Fibroblast of skin of scalp (primary cell): ENCODE measurements at places on chromosomes 7 and 10.

DNA sequence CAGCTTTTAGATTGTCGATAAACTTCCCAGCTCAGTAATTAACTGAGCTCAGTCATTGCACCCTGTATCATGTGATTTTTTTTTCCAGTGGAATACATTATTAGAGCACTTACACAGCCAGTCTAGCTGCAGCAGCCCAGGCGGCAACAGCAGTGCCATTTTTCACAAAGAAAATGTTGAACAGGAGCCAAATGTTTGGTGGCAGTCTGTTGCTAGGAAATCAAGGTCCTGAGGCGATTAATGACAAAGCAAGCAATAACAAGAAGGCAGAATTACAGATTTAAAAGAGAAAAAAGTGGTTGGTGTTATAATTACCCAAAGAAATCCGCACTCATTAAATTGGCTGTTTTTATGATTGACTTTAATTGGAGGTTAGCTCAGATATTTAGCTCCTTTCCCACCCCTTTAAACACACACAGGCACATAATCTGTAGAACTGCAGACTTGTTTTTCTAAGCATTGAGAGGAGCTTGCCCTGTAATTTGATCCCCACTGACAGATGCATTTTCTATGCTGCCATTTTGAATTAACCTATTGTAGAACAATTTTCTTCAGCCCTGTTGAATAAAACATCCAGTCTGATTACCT lies 267.4 kb downstream of the ADK start:
- DNase-seq: peak; percentile 20

DNA sequence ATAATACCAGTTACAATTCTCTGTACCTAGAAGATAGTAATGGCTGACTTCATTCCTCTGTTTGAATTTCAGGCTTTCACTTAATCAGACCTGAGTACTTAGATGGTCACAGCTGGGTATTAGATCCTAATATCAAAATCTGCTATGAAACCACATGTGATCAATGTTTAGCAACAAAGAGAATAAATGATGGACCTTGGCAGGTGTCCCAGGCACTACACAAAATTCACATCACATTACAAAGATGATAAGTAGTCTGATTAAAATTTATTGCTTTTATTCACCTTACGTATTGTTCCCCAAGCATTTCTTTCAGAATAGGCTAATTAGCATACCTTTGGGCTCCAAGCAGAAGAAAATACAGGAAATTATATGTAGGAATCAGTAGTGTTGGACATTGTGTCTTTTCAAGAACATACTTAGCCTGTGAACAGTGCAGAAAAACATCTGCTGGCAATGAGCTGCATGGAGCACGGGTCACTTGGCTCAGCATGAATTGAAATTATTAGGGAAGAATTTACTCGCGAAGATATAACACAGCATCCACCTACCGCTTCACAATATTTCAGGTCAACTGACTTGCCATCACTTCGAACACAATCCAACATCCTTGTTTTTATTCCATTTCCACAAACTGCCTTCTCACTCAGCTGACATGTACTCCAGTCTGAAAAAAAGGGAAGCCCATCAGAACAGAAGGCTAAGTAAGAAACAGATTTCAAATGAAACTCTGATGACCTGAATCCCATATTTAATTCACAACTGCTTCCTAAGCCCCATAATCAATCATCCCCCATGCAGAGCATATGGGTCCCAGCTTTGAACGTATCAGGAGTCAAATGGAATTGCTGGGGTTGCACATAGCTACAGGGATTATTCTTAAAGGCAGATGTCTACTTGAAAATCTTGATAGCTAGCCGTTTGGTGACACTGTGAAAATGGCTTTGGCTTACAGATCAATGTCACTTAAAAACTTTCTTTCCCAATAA lies 421.0 kb downstream of the THSD7A start:
- DNase-seq: no peak

- no peak for DNase-seq
Measured at GRCh38 chr10:133186416-133187090, 26.5 kb downstream of the KNDC1 start.

DNA sequence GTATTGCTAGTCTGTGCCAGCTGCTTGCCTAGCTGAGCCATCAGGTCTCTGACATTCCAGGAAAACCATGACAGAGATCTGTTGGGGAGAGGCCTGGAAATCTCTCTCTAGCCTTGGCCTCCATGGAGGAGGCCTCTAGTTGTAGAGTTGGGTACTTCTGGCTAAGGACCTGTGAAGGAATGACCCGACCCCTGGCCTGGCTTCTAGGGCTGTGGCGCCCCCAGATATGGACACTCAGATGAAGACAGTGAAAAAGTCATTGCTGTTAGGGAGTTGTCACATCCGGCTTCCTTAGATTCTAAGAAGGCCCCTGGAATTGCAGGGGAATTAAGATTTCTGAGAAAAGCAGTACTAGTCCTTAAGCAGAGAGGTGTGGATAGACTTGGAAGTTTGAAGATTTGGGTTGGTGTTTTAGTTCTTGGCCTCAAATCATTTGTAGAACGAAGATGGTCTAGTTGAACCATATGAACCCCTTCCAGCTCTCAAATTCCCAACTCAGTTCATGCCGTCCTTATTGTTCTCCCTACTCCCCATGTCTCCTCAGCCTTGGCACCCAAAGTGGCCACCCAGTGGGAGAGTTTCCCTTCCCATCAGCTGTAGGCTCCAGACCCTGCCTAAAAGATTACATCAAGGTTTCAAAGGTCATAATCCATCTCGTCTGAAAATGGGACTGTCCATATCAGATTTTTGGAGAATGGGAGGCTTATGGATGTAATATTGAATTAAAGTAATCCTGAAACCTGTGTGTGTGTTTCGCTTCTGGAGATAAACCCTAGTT lies 7.0 kb downstream of the HHEX start:
- DNase-seq: no peak

DNA sequence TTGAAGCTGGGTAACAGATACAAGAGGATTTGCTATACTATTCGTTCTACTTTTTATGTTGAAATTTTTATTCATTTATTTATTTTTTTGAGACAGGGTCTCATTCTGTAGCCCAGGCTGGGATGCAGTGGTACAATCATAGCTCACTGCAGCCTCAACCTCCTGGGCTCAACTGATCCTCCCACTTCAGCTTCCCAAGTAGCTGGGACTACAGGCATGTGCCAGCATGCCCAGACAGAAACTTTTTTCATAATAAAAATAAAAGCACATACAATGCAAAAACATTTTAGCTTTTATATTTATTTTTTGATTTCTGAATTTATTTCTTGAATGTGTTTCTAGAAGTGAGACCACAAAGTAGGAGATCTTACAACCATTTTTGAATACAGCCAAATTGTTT lies 71.2 kb downstream of the FANK1 start:
- DNase-seq: no peak

DNA sequence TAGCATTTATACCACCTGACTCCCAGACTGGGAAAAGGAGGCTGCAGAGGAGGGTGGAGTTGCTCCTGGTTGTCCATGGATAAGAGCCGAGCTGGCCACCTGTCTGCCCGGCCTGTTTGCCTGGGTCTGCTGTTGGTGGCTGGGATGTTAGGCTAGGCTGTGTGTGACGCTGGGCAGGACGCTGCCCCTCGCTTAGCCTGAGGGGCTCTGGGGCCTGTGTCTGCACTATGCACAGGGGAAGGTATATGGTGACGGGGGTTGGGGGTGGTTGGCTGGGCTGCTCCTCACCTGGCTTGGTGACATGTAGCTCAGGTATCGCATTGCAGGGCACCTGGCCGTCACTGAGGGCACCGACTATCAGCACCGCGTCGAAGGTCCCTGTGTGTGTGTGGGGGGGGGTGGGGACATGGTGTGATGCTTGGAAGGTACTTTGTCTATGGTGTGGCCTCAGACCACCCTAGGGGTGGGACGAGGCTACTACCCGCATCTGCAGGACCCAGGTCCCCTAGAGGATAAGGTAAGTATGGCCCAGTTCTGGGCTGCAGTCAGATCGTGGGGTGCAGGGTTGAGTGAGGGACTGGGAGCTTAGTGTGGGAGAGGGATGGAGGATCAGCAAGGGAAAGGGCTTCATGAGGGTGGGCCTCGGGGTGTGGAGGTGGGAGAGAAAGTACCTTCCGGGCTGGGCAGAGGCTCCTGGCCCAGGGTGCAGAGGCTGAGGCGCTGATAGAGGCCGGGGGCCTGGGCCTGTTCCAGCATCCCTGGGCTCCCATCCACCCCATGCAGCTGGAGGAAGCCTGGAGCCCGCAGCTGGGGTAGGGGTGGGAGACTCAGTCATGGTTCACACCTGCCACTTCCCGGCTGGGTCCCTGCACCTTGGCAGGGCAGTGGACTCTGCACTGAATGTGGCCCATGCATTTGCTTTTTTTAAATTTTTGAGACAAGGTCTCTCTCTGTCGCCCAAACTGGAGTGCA lies 2.3 kb downstream of the METTL27 start:
- no peak for DNase-seq

DNA sequence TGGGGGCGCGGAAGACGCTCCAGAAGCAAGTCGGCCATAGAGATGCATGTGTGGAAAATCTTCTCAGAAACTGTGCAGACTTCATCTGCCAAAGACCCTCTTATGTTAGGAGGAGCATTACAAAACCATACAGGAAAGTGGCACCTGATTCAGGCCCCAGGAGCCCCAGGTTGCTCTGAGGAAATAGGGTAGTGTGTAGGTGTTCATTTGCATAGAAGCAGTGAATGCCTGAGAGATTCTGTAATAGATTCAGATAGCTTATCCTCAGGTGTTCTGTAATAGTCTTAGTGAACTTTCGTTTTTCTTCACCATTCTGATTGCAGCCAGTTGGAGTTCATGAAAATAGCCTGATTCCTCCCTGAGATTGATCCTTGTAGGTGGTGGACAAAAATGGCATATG lies 106.4 kb upstream of the GJD4 start:
- no peak for DNase-seq

DNA sequence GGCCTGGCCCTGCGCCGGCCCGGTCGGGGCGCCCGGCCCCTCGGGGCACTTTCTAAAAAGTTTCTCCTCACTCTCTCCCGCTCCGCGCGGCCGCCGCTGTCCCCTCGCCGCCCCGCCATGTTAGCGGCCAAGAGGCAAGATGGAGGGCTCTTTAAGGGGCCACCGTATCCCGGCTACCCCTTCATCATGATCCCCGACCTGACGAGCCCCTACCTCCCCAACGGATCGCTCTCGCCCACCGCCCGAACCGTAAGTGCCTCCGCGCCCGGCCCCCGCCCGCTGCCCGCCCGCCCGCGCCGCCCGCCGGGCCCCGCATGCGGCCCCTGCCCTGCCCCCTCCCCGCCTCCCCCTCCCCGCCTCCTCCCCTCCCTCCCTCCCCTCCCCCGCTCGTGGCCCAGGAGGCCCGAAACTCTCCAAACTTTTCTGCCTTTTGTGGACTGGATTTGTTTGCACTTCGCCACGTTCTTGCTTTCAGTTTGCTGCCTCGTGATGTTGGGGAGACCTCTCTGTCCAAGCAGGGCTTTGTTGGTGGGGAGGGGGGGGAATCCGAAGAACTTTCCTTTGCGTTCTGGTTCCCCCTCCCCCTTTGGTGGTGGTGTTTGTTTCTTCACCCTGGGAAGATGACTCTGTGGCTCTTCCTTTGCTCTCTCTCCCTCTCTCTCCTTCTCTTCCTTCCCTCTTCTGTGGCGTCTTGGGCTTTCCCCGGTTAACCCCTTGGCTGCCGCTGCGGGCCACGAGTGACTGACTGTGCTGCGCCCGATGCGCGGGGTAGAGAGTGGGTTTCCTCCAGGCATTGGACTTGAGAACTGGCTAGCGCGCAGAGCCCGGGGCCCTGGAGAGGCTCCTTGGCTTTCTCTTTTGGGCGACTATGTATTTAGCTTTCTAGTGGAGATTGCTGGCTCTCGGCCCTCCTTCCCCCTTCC lies 1.6 kb downstream of the TCF7L2 start:
- DNase-seq: peak; percentile 85

GRCh38 chr10:75140246-75140645 lies 28.8 kb downstream of the SAMD8 start:
- no peak for DNase-seq

DNA sequence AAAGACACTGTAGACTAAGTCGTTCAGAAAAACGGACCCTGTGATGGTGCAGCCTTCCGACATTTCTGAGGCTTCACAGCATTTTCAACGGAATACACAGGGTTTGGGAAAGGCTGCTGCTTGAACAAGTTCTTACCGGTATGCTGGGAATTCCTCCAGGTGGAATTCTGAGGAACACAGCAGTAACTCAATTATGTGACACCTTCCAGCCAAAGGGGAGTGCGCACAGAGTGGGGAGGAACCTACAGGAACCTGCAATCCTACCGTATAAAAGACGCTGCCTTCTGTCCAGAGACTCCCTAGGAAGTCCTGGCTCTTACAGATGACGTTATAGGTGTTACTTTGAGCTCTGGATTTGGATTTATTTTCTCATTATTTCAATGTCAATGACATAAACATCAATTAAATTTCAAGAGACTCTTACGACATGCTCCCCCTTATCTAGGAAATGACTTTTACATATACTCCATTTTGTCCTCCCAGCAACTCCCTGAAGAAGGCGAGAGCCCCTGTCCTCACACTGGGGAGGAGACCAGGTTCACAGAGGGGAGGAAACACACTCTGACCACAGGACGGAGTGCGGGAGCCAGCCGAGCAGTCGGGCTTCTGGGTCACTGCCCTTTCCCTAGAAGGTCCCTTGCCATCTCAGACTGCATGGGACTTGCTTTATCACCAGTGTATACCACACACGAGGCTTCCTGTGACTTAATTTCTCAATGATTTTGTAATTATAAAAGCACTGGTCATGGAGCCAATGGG lies 27.9 kb downstream of the VIPR2 start:
- no peak for DNase-seq

GRCh38 chr7:35334506-35334905 lies 80.6 kb upstream of the TBX20 start:
- DNase-seq: peak; percentile 22

GRCh38 chr10:11142777-11143176 lies 125.1 kb downstream of the CELF2 start:
- no peak for DNase-seq

- DNase-seq: no peak
Measured at GRCh38 chr10:69646185-69647060, 16.4 kb downstream of the FAM241B start.

DNA sequence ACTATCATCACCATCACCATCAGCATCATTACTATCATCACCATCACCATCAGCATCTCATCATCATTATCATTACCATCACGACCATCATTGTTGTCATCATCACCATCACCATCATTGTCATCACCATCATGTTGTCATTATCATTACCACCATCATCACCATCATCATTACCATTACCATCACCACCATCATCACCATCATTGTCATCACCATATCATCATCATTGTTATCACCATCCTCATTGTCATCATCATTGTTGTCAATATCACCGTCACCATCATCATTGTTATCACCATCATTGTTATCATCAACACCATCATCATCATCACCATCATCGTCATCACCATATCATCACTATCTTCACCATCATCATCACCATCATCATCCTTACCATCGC lies 124.3 kb downstream of the PTPRN2 start:
- no peak for DNase-seq

- no peak for DNase-seq
Measured at GRCh38 chr10:42593284-42593683, 45.1 kb downstream of the ZNF33B start.

- peak; percentile 91 for DNase-seq
Measured at GRCh38 chr10:32413513-32413912, 32.4 kb upstream of the CCDC7 start.

- DNase-seq: no peak
Measured at GRCh38 chr10:124171561-124171960, 78.2 kb upstream of the CHST15 start.

- DNase-seq: no peak
Measured at GRCh38 chr7:147196481-147196880, 1079.9 kb downstream of the CNTNAP2 start.
